ENCODE measurements at places on chromosomes 16 and 17.
A peak's percentile ranks its signal among the peaks of the same experiment; 100 is the strongest.

- no peak for DNase-seq
These were observed 645 bp downstream of the DNAH17 start for GRCh38 chr17:78576389-78577112.

DNA sequence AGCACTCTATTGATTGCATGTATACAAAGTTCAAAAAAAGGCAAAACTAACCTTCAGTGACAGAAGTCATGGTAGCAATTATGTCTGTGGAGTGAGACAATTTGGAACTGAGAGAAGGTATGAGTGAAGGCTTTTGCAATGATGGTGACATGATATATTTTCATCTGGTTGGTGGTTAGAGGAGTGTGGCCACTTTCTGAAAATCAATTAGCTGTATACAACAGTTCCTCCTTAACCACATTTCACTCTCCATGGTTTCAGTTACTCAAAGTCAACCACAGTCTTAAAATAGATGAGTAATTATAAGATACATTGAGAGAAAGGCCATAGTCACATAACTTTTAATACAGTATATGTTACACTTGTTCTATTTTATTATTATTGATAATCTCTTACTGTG lies 26.2 kb downstream of the ADAMTS18 start:
- no peak for DNase-seq

DNA sequence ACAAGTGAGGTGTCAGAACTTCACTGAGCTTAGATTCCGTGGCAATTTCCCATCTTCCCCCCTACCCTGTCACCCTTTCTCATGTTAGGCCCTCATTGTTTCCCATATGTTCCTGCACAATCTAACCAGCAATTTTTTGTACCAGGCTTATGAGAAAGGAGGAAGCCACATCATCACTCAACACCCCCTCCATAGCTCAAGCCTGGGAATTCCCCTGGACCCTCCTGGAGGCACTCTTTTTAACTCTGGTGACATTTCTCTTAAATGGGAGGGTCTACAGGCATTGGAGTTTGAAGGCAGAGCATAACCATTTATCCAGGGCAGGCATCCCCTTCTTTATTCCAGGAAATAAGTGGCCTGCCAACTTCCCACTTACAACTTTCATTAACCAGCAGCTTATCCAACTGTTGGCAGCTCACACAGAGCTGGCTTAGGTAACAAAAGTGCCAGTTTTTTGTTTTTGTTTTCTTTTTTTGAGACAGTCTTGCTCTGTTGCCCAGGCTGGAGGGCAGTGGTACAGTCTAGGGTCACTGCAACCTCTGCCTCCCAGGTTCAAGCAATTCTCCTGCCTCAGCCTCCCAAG lies 10.4 kb upstream of the GLG1 start:
- no peak for DNase-seq

DNA sequence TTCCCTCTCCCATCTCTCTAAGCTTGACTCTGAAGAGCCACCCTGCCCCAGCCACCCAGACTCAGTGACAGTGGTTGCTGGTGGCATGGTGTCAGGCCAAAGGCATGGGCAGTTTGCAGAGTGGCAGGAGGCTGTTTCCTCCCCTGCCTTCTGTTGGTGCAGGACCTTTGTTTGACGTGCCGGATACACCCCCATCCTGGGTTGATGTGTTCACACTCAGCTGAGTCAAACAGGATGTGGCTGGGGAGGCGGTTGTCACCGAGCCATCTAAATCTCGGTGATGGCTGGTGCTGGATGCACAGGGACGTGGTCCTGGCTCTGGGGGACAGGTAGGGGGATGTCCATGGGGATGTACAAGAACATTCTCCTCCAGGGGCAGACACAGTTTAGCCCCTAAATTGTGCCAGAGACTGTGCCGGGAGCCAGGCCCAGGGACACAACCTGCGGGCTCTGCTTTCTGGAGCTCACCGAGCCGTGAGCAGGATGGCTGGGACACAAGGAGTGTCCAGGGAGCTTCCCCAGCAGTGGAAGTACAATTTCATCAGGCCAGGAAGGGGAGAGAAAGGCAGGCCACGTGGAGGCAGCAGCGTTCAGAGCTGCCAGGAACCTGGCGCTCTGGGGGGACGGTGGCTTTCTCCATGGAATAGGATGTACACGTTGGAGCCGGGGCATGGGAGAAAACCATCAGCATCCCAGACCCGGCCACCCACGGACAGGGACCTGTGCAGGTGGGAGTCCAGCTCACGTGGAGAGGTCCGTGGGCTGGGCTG lies 264.2 kb downstream of the SEC14L1 start:
- peak; percentile 73 for DNase-seq

DNA sequence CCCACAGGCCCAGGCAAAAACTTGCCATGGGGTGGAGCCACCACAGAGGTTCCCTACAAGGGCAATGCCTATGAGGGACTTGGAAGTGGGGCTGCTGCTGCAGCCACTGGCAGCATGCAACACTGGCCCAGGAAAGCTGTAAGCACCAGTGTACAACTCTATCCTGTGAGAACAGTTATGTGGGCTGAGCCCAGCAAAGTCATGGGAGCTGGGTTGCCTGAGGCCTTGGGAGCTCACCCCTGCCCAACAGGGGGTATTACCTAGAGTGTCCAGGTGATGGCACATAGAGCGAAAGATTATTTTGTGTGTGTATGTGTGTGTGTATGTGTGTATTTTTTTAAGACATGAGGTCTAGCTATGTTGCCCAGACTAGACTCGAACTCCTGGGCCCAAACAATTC lies 57.0 kb downstream of the TANC2 start:
- DNase-seq: no peak

- DNase-seq: no peak
These were observed 663.5 kb upstream of the GOT2 start for GRCh38 chr16:59397638-59398037.

DNA sequence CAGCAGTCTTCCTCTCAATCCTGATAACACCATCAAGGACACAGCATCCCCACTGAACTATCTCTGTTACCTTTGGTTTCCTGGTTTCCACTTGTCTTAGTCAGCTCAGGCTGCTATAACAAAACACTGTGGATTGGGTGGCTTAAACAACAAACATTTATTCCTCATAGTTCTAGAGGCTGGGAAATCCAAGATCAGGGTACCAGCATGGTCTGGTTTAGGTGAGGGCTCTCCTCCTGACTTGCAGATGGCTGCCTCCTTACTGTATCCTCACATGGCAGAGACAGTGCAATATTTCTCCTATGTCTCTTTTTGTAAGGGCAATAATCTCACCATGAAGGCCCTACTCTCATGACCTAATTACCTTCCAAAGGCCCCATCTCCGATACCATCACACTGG lies 103.2 kb upstream of the AXIN2 start:
- DNase-seq: no peak

- no peak for DNase-seq
These were observed 62.0 kb upstream of the TEKT3 start for GRCh38 chr17:15403276-15403939.

DNA sequence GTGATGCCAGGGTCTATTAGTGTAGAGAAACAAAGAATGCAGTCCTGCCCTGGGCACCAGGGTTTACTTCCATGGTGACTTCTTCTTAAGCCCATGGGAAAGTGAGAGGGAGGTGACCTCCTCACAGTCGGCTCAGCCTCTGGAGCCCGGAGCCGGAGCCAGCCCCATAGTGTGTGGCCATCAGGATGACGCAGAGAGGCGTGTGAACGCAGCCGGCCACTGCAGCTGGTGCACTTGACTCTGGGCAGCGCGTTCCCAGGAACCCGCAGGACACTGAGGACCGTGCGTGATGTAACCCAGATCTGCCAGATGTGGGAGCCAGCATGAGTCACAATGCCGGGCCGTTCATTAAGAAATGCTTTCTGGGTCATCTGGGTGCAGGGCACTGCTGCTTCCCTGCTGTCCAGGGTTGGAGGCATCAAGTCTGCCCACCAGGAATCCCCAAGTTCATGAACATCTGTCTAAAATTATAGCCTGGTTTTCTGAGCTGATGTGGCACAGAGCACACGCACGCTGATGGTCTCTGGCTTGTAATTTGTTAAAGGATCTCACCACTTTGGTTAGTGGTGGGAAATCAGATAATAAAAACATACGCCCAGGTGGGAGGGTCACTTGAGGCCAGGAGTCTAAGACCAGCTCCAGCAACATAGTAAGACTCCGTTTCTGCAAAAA lies 114.1 kb downstream of the PITPNC1 start:
- no peak for DNase-seq

DNA sequence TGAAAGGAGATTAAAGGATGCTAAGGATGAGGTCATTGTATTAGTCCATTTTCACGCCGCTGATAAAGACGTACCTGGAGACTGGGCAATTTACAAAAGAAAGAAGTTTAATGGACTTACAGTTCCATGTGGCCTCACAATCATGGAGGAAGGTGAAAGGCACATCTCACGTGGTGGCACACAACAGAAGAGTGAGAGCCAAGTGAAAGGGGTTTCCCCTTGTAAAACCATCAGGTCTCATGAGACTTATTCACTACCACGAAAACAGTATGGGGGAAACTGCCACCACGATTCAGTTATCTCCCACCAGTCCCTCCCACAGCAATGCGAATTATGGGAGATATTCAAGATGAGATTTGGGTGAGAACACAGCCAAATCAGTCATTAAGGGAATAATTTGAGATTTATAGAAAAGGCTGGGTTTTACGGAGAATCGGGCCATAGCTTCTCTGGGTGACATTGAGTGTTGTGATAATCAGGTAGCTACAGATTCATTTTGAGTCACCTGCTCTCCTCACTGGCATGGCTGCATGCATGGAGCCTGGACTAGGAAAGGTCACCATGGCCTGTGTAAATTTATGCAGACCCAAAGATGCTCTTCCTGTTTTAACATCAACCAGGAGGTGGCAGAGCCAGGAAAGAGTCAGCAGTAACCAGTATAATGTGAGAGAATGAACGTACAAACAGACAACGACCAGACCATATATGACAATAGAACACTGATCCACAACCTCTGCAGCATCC lies 40.5 kb upstream of the DYNLRB2 start:
- DNase-seq: no peak

DNA sequence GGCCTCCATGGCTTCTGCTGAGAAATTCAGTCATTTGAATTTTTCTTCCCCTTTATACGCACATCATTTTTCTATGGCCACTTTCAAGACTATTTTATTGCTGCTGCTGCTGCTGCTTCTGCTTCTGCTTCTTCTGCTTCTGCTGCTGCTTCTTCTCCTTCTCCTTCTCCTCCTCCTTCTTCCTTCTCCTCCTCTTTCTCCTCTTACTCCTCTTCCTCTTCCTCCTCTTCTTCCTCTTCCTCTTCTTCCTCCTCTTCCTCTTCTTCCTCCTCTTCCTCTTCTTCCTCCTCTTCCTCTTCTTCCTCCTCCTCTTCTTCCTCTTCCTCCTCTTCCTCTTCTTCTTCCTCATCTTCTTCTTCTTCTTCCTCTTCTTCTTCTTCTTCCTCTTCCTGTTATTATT lies 22.4 kb downstream of the CPD start:
- DNase-seq: no peak

Data from stimulated activated CD8-positive, alpha-beta memory T cell treated with anti-CD3 and anti-CD28 coated beads, Interleukin-2, amount 100 ng/mL, for 48 hours (primary cell).